ENCODE measurements at places on chromosomes 13 and 19.
A peak's percentile ranks its signal among the peaks of the same experiment; 100 is the strongest.

DNA sequence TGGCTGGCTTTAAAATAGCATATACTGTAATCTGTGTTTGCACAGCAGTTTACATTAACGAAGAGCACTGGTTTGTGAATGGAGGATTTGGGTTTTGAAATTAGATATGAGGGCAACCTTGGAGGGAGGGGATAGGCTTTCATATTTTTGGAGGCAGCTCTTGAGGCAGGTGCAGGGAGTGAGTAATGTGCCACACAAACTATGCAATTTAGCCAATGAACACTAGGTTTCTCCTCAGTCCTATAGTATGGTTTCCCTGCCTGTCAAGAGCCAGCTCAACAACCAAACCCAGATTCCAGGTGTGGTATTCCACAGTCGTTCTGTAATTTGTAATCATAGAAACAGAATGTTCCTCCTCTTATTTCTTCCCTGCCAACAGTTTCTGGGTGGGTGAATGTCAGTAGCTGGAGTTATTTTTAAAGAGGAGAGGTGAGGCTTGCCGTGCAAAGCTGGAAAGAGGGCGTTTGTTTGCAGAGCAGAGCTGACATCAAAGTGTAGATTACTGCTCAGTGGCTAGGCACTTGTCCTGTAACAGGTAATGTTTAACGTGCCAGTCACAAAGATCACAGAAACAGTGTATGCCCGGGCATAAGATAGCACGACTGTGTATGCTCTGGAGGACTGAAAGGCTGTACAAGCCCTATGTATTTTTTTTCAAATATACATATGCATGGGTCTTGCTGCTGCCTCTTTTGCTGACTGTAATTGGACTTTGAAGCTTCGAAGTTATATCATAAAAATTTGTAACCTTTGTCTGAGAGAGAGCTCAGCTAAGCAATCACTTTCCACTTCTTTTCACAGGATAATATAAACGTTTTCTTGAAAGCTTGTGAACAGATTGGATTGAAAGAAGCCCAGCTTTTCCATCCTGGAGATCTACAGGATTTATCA lies 124.2 kb downstream of the LMO7 start:
- DNase-seq = no peak

DNA sequence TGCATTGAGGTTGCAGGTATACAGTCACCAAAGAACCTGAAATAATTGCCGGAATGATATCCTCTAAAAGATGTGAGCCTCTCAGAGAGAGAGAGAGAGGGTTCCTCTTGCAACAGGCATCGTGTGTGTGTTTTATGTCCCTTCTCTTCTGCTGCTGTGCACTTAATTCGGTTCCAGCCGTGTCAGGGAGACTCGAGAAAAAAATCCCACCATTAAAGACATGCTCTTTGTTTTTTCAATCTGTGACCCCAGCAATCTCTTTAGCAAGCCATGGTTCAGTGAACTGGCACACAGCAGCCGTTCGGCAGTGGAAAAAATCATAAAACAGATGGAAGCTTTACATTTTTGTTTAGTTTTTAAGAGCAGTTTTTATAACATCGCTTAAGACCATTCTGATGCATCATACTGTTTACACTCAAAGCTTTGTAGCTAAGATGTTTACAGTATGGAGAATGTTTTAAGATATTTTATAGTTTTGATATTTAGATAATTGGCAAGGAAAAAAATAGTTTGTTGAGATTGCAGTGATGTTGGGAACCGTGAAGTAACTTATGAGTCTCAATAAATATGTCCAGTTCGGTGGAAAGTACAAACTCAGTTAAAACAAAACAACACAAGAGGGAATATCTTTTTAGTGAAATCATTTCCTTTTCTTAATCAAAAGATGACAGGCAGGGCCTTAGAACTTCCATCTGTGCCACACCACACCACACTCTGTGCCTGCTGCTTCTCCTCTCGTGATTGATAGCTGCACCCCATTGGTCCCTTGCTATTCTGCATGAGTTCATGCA lies 31.2 kb upstream of the ZNF536 start:
- DNase-seq = no peak

- peak; percentile 69 for DNase-seq
Measured at GRCh38 chr13:72383646-72384045, 343.8 kb downstream of the MZT1 start.

DNA sequence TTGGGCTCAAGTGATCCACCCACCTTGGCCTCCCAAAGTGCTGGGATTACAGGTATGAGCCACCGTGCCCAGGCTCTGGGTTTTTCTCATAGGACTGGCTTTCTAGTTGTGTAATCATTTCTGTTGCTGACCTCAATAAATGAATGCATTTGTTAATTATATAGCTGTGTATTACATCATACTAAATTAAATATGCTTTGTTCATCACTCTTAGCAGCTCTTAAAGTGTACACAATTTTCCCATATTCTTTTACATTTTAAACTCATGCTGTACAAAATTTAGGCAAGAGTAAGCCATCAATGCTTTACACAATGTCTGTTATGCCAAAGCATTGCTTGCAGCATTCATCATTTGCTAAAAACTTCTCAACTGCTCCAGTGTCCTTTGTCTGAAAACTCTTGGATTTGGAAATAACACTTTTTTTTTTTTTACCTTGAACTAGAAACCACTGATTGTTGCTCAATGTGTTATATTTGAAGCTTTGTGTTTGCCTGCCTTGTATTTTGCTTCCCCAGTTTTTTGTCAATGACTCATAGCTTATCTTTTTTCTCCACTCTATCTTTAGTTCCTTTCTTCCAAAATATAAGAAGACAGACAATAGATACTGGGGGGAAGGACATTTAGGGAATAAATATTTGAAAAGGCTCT lies 31.4 kb downstream of the CCDC122 start:
- DNase-seq = peak; percentile 1

DNA sequence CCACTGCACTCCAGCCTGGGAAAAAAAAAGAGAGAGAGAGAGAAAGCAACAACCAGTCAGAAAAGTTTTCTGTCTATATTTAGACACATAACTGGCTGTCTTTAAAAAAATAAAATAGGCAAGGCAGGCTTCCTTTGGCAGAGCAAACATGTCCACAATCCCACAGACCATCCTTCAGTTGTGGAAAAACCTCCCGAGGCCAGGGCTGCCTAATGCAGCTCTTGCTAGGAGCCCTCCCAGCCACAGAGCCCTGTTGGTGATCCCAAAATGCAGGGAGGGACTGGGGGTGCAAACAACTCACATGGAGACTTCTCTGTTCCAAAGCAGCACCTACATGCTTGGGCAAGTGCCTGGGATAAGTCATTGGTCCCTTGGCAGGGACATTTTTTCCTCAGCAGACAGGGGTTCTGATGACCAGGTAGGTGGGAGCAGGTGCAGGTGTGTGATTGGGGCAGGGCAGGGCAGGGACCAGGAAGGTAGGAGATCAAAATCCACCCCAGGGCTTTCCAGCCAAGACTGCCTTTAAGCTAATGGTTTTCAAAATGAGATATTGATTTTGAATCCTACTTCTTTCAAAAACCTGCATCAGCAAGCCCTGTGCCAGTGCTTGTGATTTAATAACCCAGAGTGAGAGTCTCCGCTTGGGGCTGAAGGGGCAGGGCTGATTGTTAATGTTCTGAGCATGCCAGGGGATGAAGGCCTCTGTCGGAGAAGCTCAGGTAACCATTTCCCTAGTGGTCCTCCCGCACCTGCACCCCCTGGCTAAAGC lies 178.5 kb downstream of the USP12 start:
- no peak for DNase-seq

GRCh38 chr13:73820688-73821087 lies 313.5 kb downstream of the KLF12 start:
- DNase-seq = no peak

- no peak for DNase-seq
Measured at GRCh38 chr13:61600360-61601033, 184.8 kb upstream of the PCDH20 start.

- DNase-seq = peak; percentile 49
Measured at GRCh38 chr19:2083174-2083854, 12.8 kb downstream of the MOB3A start.

GRCh38 chr13:98918771-98919170 lies 59.1 kb downstream of the DOCK9 start:
- peak; percentile 26 for DNase-seq

DNA sequence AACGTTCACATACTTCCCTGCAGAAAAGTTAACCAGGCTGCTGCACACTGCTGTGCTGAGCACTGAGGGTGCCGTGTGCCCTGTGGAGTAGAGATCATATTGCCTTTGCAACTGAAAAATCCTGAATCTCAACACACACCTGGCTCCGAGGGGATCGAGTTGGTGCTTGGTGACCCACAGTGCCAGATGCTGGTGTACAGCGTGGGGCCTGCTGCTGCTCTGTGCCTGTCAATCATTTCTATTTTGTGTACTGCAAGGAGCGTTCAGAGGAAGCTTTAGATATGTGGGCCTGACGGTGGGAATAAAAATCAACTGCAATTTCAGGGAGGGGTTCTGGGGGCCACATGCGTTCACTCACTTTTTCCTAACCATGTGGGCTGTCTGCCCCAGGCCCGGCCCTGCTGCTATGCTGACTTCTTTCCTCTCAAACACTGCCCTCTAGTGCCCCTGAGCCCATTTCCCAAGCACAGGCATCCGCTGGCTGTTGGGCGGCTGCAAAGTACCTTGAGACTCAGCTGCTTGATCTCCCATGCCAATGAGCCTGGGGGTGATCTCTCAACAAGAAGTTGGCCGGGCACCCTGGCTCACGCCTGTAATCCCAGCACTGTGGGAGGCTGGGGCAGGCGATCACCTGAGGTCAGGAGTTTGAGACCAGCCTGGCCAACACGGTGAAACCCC lies 9.7 kb upstream of the LENG8 start:
- peak; percentile 37 for DNase-seq

Data from suppressor macrophage (primary cell).